Smooth muscle cell of the brain vasculature (primary cell): ENCODE measurements at places on chromosomes 12 and 14.

- DNase-seq: no peak
Observed at GRCh38 chr12:75389706-75390105, 1.2 kb upstream of the GLIPR1L2 start.

GRCh38 chr12:80086025-80086424 lies 13.3 kb upstream of the OTOGL start:
- DNase-seq: no peak

- DNase-seq: no peak
Observed at GRCh38 chr12:2414810-2415567, 362.2 kb downstream of the CACNA1C start.

- no peak for DNase-seq
Observed at GRCh38 chr12:75876832-75877762, 154.5 kb downstream of the PHLDA1 start.

GRCh38 chr12:7571257-7571656 lies 67.7 kb upstream of the CD163 start:
- DNase-seq: no peak

DNA sequence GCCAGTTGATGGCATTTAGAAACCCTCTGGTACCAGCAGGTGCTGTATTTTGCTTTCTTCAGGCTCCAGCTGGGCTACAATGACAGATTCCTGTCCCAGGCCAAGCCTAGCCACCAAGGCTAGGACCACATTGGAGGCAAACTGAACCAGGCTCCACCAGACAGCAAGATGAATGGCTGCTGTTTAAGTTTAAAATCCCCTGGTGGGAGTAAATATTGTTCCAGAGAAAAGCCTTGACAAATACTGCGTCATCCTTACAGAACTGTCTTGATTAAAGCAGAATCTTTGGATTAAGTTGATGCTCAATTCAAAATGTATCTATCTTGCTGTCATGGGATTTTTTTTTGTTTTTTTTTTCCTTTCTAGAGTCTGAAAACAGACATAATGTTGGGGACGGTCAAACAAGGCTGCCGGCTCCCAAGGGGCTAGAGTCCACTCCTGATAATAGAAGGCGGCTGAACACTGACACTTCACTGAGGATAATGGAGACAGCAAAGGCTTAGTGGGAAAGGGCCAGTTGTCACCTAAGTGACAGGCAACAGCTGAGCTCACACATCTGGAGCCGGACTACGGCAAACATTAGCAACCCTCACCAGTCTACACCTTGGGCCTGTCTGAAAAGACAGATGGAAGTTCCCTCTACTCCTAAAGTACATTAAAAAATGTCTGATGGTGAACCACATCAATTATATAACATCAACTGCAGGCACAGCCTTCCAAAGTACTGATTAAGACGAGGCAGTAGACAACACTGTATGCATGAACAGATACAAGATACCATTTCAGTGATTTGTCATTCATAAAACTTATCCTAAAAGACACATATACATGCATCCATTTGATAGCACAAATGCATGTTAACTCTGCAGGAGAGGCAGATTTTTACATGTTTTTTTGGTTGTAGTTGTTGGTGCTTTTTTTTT lies 1.7 kb downstream of the PRICKLE1 start:
- no peak for DNase-seq

GRCh38 chr12:63995512-63995911 lies 151.0 kb downstream of the SRGAP1 start:
- no peak for DNase-seq

DNA sequence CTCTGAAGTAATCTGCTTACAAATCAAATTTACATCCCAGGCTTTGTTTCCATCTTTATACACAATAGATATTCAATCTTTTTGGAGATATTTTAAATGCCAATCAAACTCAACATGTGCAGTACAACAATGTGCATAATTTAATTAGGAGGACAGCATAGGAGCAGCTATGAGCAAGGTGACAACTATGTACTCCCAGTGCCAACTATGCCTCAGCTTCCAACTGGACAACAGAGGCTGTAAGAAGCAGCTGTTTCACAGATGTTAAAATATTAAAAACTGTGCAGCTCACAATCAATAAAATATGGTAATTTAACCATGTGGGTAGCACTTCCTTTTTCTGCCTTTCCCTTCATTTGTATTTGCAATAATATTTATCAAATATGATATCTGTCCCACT lies 99.9 kb downstream of the ST8SIA1 start:
- no peak for DNase-seq

DNA sequence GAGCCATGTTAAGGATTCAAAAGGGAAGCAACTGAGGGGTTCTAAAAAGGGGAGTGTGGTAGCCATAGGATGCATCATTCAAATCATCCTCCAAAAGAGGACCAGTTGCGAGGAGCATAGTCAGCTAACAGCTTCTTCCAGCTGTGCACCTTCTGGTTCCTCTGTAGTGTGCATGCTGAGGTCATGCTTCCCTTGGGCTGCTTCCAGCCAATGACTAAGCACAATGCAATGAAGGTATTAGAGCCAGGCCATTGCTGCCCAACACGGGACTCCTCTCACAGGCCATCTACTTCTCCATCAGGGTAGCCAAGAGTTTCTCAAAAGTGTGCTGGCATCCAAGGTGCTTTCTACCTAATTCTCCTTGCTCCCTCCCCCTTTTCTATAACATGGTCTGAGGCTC lies 69.2 kb upstream of the ARID2 start:
- DNase-seq: no peak

DNA sequence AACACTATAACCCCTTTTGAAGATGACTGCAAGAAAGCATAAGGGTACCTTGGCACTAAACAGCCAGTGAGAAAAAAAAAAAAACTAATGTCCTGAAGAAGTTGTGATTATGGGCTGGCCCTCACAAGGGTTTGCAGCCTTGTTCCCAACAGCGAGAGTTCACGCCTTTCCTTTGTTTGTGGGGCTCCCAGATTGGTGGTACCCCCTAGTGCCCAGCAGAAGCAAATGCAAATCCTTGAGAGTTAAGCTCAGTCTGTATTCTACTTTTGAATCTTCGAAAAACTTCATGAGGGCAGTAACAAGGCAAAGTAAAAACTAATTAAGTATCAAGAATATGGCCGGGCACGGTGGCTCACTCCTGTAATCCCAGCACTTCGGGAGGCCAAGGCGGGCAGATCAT lies 238.9 kb upstream of the LMO3 start:
- DNase-seq: no peak

GRCh38 chr14:63848890-63849289 lies 3.9 kb upstream of the SYNE2 start:
- DNase-seq: no peak

DNA sequence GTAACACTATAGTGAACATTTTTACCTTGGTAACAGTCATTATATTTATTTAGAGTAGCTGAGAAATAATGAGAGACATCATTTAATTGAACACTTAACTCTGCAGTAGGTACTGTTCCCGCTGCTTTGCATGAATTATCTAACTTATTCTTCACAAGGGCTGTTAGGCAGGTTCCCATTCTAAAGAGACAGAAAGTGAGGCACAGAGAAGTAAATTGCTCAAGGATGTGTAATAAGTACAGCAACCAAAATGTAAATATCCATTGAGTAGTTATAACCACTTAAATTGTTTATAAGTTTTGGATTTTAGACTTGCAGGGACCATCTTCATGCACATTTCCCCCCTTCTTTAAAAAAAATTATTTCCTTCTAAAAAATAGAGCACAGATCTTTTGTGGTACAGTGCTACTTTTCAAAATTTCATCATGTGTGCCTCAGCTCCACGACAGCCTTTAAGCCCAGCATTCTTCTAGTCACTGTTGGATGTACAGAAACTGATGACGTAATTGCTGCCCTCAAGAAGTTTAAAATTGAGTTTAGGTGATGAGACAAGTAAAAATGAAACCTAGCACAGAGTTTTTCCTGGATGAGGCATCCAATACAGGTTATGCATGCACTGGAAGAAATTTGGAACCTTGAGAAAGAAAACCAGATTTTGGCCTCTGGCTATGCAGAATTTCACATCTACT lies 6.0 kb upstream of the MANSC4 start:
- DNase-seq: no peak

- no peak for DNase-seq
Observed at GRCh38 chr14:36662258-36662542, 540 bp downstream of the PAX9 start.

DNA sequence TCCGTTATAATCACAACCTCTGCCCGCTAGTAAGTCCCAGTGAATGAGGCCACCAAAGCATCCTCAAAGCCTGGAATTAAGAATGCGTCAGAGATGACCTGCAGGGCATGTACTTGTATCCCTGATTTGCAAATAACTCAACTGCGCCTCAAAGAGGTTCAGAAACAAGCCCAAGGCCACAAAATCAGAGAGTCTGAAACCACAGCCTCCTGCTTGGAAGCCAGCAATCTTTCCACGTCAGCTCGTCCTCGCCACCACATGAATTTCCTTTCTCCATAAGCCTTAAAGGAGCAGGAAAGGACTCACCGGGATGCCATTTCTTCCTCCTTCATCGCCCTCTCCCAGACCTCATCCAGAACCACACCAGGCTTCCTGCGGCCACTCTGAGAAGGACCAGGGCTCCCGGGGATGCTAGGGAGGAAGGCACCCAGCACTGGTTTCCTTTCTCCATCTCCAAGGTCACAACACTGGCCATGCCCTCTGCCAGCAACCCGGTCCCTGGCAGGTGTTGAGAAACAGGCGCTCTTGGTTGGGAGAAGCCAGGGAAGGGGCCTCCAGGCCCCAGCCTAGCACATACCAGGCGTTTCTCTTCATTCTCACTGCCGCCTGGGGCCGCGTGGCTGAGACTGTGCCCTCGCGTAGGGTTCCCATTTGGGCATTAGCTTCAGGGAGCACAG lies 191.2 kb upstream of the DIO3 start:
- no peak for DNase-seq

DNA sequence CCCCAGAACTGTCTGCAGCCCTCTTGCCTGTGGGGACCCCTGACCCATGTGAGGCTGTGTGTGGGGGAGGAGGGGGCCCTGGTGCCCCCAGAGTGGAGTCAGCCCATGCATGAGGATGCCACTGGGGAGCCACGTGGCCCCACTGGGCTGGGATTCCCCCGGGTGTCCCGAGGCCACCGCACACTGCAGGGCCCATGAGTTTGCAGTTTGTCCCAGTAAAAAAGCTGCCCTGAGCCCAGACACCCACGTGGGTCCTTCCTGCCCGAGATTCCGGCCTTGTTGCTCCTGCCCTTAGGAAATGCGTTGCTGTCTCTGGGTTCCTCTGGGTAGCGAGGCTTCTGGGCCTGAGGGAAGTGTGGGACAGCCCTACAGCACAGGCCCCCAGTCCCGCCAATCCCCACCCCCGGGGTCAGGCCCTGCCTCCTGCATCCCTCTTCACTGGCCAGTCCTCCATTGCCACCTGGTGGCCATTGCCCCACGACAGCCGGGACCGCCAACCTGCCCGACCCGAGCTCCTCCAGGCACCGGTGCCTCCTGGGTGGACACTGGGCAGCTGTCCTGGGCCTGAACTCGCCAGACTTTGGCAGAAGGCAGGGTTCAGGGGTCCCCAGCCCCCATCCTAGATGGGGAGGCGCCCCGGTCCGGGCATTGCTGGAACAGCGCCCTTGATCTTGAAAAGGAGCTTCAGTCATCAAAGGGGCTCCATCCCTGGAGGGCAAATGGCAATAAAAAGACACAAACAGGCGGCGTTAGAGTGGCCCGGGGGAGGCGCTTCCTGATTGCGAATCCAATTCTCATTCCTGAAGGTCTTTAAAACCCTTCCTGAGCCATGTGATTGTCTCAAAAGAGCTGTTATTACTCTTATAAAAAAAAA lies 15.6 kb upstream of the C14orf180 start:
- DNase-seq: no peak

- no peak for DNase-seq
Observed at GRCh38 chr14:98375566-98375965, 896.4 kb downstream of the BCL11B start.

GRCh38 chr14:64801800-64802199 lies 77.9 kb downstream of the SPTB start:
- DNase-seq: no peak

GRCh38 chr14:49033131-49033530 lies 553.0 kb downstream of the RPS29 start:
- DNase-seq: no peak

GRCh38 chr14:100528962-100529560 lies 58.2 kb downstream of the BEGAIN start:
- no peak for DNase-seq

DNA sequence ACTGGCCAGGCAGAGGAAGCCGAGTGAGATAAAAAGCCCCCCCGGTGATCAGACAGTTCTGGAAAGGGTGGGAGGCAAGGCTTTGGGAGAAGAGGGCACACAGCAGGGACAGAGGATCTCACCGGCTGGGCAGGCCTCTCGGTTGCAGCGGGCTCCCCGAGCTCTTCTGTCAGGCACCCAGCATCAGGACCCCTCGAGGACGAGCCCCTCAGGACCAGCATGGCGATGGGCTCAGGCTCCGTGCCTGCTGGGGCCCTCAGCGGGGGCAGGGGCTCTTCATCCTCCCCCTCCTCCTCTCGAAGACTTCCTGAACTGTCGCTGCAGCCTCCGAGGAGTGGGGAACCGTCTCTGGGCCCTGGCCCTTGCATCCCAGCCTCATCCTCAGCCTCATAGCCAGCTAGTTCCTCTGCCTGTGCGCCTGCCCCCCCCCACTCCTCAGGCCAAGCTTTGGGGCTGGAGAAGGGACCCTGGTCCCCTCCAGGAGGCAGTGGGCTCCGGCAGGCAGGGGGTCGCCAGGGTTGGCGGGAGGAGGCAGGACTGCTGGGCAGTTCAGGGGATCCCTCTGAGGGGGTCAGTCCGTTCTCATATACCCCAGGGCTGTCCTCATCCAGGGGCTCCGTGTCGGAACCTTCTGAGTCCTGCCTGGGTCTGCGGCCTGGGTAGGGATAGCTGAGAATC lies 3.4 kb upstream of the AP1G2 start:
- no peak for DNase-seq

DNA sequence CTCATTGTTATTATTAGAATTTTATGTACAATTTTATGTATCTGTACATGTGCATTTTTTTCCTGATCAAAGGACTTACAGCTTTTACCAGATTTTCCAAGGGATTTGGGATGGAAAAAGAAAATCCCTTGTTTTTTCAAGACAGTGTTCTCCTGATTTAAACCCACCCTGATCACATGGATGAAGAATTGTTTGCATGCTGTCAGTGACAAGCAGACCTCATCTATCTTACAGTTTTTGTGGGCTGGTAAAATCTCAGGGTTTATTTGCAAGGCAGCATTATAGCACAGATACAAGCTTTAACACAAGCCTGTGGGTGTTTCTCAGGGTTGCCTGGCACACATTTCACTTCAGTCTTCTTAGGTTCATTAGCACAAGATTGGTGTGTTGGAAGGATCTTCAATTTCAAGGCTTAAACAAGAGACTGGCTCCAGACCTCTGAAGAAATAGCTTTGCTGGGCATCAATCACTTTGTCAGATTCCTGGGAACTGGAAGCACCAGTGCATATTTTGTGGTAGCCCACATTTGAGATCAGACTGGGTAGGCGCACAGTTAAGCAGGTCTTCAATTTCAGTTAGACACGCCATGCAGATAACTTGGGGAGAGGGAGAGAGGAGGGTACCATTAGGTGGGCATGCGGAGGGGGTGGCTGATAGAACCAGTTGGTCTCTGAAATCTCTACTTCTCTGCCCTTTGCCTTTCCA lies 118.0 kb downstream of the TBX5 start:
- DNase-seq: no peak

DNA sequence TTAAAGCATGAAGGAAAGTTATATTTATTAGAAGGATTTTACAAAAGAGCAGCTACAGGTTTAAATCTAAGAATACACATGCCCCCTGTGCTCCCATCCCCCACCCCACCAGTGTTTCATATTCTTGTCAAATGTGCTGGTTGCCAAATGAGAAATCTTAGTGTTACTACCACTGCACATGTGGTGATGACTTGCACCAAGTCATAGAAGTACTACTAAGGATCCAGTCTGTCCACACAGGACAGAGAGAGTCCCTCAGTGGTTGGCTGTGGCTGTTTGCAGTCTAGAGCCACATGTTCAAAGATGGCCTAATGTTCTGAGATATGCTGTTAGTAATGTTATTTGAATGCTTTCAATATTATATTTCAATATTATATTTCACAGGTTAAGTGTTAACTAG lies 268.8 kb downstream of the ADAMTS20 start:
- no peak for DNase-seq
